Jurkat, Clone E6-1 (cell line): ENCODE measurements at places on chromosomes 5 and 9.

GRCh38 chr5:158074992-158075769, 216.2 kb upstream of the CLINT1 start:
- peak; percentile 30 for DNase-seq

GRCh38 chr5:149674686-149675085, 55.4 kb upstream of the PPARGC1B start:
- DNase-seq: no peak

GRCh38 chr5:124921694-124922093, 175.3 kb upstream of the ZNF608 start:
- no peak for DNase-seq

- no peak for DNase-seq
Measured at GRCh38 chr5:94632024-94632423, 13.6 kb downstream of the SLF1 start.

GRCh38 chr5:8491254-8491653, 622.3 kb downstream of the MTRR start:
- DNase-seq: no peak

DNA sequence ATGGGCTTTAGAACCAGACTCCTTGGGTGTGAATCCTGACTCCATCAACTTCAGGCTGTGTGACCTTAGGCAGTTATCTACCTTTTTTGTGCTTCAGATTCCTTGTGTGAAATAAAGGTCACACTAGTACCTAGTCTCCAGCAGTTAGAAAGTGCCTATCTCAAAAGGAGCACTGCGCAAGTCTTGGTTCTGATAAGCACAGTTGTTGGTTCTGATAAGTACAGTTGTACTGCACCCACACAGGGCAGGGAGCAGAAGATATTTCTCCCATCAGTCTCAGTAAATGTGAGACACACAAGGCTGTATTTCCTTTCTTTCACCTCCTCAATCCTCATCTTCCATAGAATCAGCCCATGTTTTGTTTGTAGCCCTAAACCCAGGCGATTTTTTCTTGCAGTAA, 116.6 kb upstream of the DPYSL3 start:
- DNase-seq: no peak

GRCh38 chr9:89562186-89562814, 42.5 kb upstream of the GADD45G start:
- no peak for DNase-seq

DNA sequence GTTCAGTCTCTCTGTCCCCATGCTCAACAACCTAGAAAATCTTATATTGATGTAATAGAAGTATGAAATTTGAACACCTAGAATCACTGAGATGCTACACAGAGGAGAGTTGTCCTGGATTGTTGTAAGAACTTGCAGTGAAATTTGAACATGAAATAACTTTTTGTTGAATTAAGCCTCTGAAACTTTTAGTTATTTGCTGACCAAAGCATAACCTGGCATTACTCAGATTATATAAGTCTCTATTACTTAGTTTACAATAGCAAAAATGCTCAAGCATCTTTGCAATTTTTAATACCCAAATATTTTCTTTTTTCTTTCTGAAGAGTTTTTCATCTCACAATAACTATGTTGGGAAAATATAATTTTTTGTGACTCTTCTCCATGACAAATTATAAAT, 630.7 kb upstream of the ACO1 start:
- no peak for DNase-seq

DNA sequence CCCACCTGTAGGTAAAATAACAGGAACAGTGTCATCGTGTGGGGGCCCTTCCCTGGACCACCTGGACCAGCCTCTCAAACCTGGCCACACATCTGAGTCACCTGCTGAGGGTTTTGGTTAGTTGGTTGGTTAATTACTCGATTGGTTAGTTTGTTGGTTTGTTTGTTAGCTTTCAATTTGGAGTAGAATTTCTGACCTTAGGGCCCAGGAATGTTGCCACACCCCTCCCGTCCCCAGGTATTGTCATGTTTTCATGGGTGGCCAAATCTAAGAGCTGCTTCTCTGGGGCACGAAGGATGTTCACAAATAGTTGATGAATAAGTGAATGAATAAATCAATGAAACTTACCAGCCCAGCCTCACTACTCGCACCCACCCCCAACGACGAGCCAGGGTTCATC, 21.9 kb downstream of the NTNG2 start:
- no peak for DNase-seq

- DNase-seq: no peak
Measured at GRCh38 chr9:33964086-33964768, 84.5 kb downstream of the UBAP2 start.

DNA sequence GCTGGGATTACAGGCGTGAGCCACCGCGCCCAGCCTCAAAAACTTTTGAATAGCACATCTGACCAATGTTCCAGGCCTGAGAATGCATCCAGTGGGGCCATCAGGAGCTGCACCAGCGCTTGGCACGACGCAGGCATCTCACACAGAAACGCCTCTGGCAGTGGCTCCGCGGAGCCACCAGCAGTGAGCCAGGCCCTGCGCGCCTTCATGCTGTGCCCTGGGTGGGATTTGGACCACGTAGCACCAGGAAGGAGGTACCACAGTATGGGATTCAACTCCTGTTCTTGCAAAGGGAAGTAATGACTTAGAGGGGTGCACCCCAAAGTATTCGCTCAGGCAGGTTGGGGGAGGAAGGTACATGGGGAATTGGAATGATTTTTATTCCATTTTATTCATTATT, 3.0 kb downstream of the CCDC187 start:
- DNase-seq: no peak

- DNase-seq: no peak
Measured at GRCh38 chr9:36091026-36091953, 45.2 kb upstream of the GLIPR2 start.

DNA sequence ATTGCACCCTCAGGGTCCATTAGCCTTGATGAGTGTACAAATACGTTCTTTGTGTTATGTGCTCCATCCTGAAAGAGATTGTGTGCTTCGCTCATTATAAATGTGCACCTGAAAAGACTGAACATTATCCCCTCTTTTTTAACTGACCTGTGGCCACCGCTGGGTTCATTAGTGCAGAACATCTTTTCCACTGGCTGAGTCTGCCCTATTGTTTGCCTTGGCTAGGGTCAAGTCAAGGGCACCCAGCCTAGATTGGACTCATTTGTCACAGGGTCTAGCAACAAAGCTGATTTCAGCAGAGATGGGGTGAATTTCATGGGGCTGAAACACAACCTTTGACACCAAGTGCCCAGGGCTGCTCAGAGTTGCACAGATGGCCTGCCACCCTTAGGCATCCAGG, 764.1 kb upstream of the ARRDC3 start:
- DNase-seq: no peak

DNA sequence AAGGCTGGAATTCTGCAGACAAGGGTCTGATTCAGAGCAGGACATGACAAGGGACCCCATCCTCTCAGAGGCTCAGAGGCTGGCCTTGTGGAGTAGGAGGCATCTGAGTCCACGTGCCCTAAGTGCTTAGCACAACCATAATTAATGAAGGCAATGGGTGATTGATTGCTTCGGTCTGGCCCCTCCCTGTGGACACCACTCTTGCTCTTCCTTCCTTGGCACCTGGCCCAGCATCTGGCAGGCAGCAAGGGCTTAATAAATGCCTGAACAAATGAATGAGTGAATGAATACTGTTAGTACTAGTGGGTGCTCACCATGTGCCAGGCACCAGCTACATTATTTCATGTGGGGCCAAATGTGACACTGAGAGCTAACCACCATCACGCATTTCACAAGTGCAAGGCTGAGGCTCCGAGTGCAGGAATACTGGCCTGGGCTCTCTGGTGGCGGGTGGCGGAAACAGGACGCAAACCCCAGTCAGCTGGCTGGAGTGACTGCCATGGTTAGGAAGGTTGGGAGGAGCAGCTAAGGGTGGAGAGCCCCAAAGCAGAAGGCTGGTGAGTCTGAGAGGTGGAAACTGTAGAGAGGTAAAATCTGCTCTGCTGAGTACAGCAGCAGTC, 53.6 kb downstream of the ASS1 start:
- DNase-seq: peak; percentile 53

DNA sequence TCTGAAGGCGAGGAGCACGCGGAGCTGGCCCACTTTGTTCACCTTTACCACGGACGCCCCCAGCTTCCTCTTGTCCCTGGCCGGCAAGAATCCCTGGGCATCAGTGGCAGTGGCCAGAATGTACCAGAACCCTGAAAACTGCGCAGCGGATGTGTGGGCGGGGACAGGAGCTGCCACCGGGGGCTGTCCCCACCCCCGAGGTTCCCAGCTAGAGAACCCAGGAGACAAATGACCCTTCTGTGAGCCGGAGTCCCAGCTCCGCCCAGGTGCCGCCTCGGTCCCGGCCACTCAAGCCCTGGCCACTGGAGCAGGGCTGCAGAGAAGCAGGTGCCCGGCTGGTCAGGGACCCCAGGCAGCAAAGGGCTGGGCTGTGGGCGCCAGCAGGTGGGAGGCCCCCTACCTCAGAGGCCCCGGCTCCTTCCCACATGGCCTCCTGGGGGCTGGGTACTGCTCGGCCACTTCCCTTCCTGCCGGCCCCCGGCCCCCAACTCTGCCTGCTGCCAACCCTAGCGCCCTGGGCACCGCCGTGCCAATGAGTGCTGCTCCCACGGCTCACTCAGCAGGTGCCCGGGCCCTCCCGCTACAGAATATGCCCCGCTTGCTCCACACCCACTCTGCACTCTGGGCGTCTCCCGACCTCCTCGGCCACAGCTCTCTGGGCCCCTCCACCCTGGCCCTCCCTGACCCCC, 713 bp downstream of the LCN10 start:
- no peak for DNase-seq

GRCh38 chr9:34999576-34999975, 10.0 kb downstream of the DNAJB5 start:
- no peak for DNase-seq

GRCh38 chr9:117549444-117549843, 134.6 kb upstream of the ASTN2 start:
- DNase-seq: no peak

GRCh38 chr5:62211405-62211804, 94.6 kb upstream of the KIF2A start:
- DNase-seq: no peak

GRCh38 chr5:73446631-73447529, 1.7 kb downstream of the FOXD1 start:
- DNase-seq: no peak

DNA sequence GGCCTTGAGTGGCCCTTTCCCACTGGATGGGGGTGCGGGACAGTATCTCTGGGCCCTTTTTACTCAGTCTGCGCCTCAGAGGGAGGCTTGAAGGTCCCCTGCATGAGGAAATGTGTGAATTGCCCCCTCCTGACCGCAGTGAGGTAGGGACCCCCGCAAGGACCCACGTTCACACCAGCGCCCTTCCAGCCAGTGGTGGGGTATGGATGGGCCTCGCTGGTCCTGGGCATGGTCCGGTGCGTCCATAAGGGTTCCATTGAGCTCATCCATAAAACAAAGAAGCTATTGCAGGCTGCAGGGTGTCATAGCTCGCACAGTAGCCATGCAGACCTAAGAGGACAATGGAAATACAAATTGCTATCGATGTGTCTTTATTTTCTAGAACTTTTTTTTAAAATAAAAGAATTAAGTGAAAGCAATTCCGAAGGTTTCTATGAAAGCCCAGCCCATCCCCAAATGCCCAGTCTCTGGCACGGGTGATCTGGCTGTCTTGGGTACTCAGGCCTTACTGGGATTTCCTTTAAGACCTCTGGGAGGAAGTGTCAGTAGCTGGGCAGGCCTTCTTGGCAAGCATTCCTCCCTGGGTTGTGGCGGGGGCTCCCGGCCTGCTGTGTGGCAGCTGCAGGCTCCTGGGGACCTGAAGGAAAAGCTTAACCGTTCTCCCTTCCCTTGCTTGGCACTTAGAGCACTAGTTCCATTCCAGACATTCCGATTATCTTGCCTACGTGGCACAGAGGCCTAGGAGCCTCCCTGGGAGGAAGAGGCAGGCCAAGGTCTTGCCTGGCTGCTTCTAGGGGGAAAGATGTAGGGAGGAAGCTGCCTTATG, 1.5 kb upstream of the SEMA5A start:
- no peak for DNase-seq

DNA sequence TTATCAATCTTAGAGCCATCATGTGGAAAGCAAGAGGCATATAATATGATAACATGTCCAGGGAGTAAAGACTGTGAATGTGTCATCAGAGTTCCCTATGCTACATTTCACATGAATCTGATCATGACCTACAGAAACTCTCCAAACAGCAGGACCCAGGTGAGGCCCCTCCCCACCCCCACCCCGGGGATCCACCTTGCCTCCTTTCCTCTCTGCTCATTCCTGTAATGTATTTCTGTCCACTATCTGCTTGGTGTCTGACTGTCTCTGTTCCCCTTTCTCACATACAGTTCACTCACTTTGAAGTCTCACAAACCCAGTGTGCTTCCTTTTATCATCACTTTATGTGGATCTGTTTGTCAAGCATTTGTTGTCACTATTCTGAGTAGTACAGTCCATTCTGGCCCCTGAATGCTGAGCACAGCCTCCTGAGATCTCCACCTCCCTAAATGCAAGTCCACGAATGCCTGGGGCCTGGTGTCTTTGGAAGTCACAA, 76.4 kb upstream of the SMARCA2 start:
- no peak for DNase-seq

DNA sequence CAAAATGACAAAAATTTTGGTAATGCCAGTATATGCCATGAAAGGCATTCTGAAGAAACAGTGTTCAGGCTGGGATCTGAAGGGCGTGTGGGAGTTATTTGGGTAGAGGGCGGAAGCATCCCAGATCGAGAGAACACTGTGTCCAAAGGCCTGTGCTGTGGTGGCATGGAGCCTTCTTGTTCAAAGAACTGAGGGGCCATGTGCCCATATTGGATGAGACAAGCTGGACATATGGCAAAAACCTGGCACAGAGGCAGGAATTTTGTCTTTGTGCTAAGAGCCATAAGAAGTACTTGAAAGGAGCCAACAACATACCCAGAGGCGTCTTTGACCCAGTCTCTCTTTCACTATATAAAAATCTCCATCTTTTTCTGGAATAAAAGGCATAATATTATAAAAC, 128.0 kb downstream of the SYK start:
- DNase-seq: no peak

- peak; percentile 41 for DNase-seq
Measured at GRCh38 chr5:32538031-32538547, 47.3 kb upstream of the SUB1 start.

- DNase-seq: no peak
Measured at GRCh38 chr9:92563116-92564100, 27.6 kb upstream of the ECM2 start.

DNA sequence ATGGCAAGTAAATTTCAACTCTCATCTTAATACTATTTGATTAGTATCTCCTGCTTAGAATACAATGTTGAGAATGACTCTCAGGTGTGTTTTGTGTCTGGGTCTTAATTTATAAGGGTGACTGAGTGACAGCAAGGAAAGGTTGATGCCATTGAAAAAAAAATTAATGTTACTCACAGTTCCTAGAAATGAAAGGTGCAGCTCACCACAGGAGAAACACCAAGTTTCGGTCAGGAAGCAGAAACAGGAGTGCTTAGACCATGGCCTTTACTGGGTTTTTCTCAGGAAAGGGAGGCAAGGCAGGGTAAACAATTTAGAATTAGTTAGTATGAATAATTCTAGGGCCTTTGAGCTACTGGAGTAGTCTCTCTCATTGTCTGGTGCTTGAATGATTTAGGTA, 159.2 kb upstream of the C9orf72 start:
- no peak for DNase-seq

- DNase-seq: no peak
Measured at GRCh38 chr5:28648108-28648507, 1609.7 kb upstream of the CDH9 start.

GRCh38 chr5:5467737-5468136, 45.3 kb downstream of the ICE1 start:
- no peak for DNase-seq

- peak; percentile 23 for DNase-seq
Measured at GRCh38 chr5:79464695-79465332, 49.1 kb downstream of the HOMER1 start.
